Dorsolateral prefrontal cortex (tissue), 122 donors: ENCODE measurements at places on chromosomes 13 and 19. TPM values are rescaled to one million over a fixed set of nuclear protein-coding genes. Genes with fewer than 3 reads are reported as not detected.

- peak; percentile 73 for DNase-seq
Observed at GRCh38 chr19:4581666-4582553, 22.4 kb upstream of the SEMA6B start.

DNA sequence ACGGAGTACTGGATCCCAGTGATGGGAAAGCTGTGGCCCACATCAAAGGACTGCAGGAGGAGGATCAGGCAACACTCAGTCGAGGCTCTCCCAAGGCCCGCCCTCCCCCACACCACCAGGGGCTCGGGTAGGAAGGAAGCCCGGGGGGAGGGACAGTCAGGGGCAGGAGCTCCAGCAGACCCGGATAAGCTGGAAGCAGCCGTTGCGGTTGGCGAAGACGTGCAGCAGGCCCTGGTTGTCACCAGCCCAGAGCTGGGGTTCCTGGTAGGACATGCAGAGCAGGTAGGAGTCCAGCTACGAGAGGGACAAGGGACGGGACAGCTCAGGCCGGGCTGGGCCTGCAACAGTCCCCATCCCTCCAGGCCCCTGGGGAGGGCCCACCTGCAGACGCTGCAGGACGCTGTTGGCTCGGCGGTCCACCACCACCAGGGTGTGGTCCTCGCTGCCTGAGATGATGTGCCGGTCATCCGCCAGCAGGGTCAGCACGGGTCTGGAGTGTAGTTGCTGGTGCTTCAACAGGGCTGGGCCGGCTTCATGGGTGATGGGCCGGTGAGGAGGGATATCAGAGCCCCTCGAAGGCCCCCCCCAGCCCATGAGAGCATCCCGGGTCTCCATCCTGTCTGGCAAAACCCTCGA, 1.9 kb downstream of the GNG14 start:
- DNase-seq: no peak

DNA sequence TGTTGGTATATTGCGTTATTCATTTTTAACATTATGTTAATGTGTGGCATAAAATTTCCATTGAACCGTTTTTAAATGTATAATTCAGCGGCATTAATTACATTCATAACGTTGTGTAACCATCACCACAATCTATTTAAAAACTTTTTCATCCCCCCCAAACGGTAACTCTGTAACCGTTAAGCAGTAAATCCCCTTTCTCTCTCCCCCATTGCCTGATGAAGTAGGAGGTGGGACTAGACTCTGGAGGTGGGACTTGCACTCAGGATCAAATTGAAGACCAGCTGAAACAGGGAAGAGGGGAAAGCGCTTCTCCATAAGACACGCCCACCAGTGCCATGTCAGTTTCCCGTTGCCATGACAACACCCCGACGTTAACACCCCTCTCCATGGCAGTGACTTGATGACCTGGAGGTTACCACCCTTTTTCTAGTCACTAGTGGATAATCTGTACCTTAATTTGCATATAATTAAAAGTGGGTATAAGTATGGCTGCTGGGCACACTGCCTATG, 16.8 kb downstream of the CLEC11A start:
- DNase-seq: no peak

DNA sequence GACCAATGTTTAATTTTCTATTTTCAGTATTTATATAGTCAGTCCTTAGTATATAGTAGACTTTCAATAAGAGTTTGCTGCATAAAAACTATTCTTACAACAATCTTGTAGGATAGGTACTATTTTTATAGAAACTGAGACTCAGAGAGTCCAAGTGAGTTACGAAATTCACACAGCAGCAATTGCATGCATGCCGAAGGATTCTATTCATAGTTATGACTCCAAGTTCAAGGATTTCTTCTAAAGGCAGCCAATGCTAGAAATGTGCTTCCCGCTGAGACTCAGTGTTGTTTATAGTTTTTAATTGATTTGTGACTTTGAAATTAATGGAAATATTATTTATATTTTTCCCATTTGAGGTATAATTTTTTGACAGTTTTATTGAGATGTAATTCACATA, 62.7 kb upstream of the CSNK1A1L start:
- DNase-seq: no peak

GRCh38 chr19:39413911-39414608, 1.6 kb downstream of the PLEKHG2 start:
- DNase-seq: no peak

DNA sequence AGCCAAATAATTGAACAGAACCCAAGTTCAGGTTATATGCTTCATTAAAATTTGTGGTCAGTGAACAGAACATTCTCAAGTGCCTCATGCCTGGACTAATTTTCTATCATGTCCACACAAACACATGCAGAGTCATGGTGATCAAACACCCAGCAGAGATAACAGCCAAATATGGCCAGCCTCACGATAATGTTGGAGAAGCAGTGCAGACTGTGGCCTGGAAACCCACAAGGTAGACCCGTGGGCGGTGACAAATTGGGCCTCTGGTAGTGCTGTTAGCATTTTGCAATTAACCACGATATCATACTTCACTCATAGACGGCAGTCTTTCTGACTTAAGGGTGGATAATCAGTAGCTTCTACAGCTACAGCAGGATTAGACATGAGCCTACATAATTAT, 35.0 kb upstream of the VWA8 start:
- DNase-seq: no peak

- no peak for DNase-seq
Observed at GRCh38 chr13:75797239-75797638, 161.1 kb downstream of the LMO7 start.

GRCh38 chr13:76387566-76387965, 498.6 kb downstream of the KCTD12 start:
- no peak for DNase-seq

DNA sequence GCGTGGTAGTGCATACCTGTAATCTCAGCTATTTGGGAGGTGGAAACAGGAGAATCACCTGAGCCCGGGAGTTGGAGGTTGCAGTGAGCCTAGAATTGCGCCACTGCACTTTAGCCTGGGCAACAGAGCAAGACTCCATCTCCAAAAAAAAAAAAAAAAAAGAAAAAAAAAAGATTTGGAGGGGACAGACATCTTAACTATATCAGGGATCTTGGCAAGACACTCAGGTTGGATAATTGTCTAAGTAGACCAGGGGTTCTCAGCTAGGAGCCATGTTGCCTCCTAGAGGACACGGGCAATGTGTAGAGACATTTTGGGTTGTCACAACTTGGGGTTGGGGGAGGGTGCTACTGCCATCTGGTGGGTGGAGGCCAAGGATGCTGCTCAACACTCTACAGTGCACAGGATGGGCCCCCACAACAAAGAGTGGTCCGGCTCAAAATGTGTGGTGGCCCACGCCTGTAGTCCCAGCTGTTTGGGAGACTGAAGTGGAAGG, 1.9 kb upstream of the ZNF580 start:
- DNase-seq: no peak

DNA sequence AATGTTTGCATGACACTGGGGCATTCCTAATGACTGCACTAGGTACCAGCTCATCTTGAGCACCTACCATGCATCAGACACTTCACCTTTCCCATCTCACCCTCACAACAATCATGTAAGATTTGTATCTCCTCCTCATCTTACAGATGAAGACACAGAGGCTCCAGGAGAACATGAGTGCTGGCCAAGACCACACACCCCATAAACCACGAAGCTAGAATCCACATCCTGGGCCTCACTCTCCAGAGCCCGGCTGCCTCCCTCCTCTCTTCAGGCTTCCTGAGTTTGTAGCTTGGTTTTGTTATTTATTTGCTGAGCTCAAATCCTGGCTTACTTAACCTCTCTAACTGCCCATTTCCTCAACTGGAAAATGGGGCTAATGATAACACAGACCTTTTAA, 25.9 kb downstream of the FAM216B start:
- no peak for DNase-seq

GRCh38 chr13:20128459-20128931, 32.4 kb downstream of the GJA3 start:
- no peak for DNase-seq

DNA sequence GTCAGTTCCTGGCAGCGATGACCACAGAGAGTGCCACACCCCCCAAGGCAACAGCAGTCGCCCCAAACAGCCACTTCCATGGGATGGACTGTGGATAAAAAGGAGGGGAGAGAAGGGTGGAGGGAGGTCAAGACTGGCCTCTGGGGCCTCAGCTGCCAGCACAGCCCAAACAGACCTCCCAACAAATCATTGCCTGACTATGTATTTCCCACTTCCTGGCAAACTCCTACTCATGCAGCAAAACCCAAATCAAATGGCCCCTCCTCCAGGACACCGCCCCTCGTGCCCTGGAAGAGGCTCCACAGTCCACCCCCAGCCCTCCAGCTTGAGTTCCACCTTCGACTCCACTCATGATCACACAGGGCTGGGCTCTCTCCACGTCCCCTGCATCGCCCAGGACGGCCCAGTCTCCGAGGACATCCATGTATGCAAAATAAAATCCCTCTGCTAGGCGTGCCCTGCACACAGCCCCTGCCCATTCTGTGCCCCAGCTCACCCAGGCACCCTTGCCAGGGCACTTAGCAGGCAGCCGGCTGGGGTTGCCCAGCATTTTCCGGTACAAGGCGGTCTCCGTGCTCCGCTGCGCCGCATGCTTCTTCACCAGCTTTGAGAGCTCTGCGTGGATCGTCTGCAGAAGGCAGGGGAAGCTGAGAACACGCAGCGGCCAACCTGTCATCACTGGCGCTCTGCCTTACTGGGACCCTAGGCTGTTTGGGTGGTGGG, 10.5 kb upstream of the ELL start:
- no peak for DNase-seq

DNA sequence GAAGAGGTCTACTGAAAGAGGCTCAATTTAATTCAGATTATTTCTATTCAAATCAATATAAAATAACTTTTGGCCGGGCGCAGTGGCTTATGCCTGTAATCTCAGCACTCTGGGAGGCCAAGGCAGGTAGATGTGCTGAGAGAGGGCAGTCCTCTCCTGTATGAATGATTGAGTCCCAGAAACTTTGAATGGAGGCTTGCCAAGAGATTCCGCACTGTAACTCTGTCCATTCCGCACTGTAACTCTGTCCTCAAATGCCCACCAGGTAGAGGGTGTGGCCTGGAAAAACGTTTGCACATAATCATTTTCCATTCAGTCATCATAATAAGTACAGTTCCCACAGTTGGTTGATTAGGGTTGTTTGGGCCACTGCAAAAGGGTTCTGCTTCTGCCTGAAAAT, 274.7 kb upstream of the SOX21 start:
- no peak for DNase-seq

DNA sequence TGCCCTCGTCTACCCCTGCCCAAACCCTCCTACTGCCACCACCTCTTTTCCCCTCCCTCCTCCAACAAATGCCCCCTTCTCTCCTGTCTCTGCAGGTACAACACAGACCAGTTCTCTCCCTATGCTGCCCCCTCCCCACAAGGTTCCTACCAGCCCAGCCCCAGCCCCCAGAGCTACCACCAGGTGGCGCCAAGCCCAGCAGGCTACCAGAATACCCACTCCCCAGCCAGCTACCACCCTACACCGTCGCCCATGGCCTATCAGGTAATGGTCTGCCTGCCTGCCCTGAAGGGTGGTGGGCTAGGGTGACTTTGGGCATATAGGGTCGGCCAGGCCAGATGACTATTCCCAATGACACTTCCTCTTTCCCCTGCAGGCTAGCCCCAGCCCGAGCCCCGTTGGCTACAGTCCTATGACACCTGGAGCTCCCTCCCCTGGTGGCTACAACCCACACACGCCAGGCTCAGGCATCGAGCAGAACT, 6.5 kb upstream of the TIMM50 start:
- DNase-seq: peak; percentile 43

- DNase-seq: no peak
Observed at GRCh38 chr19:4639531-4640246, 373 bp downstream of the TNFAIP8L1 start.

DNA sequence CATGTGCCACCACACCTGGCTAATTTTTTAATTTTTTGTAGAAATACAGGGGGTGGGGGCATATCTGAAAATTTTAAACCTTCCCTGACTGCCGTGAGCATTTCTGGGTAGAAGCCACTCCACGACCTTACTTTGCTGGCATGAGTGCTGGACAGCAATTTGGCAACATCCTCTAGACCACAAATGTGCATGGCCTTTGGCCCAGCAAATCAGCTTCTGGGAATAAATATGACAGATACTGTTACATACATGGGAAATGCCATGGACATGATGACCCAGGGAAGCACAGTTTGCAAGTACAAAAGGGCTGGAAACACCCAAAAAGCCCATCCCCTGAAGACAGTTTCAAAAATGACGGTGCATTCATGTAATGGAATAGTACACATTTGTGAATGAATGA, 3.2 kb upstream of the PVR start:
- DNase-seq: no peak

- DNase-seq: no peak
Observed at GRCh38 chr13:103795892-103796478, 729.8 kb upstream of the SLC10A2 start.

GRCh38 chr19:10566658-10567410, 1.0 kb upstream of the KRI1 start:
- no peak for DNase-seq

GRCh38 chr19:3441089-3441985, 39.0 kb downstream of the SMIM24 start:
- no peak for DNase-seq

- DNase-seq: no peak
Observed at GRCh38 chr19:18029617-18030338, 21.8 kb downstream of the ARRDC2 start.

DNA sequence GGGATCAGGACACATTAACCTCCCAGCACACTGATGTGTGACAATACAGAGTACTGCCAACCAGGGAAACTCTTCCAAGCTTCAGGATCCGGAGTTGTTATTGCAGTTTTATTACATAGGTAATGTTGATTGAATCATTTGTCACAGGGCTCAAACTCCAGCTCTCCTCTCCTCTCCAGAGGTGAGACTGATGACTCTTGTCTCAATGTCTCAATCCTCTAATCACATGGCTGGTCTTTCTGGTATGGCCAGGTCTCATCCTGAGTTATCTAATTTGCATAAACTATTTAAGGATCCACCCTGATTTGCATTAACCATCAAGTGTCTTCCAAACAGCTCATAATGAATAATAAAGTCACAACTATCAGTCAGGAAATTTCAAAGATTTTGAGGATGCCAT, 522.6 kb upstream of the PCDH9 start:
- no peak for DNase-seq

DNA sequence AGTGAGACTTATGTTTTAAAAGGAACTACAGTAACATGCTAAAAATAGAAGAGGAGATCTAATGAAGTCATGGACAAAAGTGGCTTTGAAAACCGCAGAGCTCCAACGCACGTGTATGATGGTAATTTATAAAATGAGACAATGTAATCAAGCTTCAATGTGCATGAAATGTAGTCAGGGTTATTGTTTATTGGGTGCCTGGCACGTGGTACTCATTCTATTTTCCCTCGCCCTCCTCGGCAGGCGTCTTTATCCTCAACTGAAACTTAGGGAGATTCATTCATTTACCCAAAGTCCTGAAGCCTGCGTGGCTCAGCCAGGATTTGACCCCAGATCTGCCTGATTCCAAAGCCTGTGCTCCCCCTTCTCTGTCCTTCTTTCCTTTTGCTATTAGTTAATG, 79.8 kb downstream of the CHST8 start:
- DNase-seq: peak; percentile 2

Gene LILRB2
- total RNA-seq: 3.1 TPM

Gene OR10H1
- total RNA-seq: not detected

Gene RAP2A
- total RNA-seq: 169 TPM

Gene HNRNPA1L2
- 10.1 TPM for total RNA-seq

Gene SIGLEC9
- total RNA-seq: 1.6 TPM

Gene ZNF587
- total RNA-seq: 39.6 TPM

Gene RASGRP4
- total RNA-seq: 3.1 TPM

Gene ZNF91
- 182 TPM for total RNA-seq

Gene ANGPTL4
- total RNA-seq: 19.0 TPM

Gene MCF2L
- total RNA-seq: 313 TPM

Gene LENG8
- 193 TPM for total RNA-seq

Gene TDRD12
- 0.88 TPM for total RNA-seq
